ENCODE measurements at places on chromosomes 3 and 15.

DNA sequence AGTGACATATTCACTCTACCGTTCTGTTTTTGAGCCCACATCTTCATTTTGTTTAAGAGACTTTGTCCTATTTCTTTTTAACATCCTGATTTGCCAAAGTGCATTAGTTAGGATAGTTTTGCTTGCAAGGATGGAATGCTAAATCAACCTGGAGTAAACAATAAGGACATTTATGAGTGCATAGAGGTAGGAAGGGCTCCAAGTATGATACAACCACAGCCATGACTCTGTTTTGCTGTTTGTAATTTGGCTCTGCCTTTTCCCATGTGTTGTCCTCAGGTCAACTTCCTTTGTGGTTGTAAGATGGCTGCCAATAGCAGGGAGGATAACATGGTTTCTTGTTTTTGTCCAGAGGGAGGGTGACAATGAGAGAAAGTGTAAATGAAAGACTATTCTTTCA is 66.4 kb upstream of the GOLIM4 start:
- DNase-seq, result no peak

DNA sequence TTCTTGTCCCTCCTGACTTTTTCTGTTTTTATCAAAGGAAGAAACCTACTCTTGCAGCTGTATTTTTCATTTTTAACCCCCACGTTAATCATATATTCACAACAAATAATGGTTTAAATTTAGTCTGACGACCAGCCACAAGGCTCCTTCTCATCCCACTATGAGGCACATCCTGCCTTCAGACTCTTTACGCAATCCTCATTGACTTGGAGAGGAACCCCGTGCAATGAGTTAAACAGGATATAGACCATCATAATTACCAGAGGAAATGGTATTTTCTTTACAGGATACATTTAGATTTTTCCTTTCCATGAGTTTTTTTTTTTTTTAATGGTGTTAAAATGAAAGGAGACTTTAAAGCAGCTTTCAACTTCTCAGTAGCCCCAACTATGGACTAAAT is 68.5 kb downstream of the WWTR1 start:
- DNase-seq, result no peak

DNA sequence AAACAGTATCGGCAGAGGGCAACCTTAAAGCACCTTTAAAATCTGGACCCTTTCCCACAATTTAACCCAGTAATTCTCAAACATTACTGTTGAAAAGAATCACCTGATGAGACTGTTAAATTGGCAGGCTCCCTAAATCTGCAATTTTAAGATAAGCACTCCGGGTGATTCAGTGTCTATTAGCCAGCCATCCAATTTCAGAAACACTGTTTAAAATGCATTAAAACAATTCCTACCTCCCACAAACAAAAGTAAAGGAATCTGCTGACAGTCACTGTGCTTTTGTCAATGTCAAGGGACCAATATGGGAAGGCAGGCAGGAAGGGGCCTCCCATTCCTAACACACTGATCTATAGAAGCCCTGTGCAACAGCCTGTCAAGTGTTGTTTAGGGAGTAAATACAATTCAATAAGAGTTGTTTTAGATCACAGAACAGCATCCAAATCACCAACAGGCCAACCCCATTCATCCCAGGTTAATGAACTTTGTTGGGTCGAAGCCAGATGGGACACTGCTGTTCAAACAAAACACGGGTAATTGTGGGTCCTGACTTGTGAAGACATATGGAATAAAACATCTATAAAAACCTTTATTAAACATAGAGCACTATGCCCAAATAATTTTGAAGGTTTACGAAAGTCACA is 21.4 kb downstream of the SIAH2 start:
- DNase-seq, result no peak

DNA sequence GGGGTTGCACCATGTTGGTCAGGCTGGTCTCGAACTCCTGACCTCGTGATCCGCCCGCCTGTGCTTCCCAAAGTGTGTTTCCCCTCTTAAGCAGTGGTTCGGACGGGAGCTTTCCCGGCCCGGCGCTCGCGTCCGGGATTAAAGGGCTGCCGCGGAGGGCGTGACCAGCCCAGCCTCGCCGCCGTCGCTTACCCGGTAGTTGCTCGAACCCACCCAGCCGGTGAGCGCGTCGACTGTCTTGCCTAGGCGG is 513 bp downstream of the CLASP2 start:
- peak; percentile 15 for DNase-seq

Measured in stimulated activated CD4-positive, alpha-beta T cell treated with anti-CD3 and anti-CD28 coated beads, TNF-alpha, amount 100 ng/mL, for 24 hours (primary cell).